Right cardiac atrium (tissue), 5 donors: ENCODE measurements at places on chromosomes 2 and 18. TPM values are rescaled to one million over a fixed set of nuclear protein-coding genes. Genes with fewer than 3 reads are reported as not detected.

The PLA2R1 gene
- total RNA-seq: 5.5 TPM

The ATP8B1 gene
- 7.5 TPM for total RNA-seq

The EFR3B gene
- total RNA-seq: 6.5 TPM

The TXNL4A gene
- total RNA-seq: 104 TPM

The SULT1C2 gene
- 2.4 TPM for total RNA-seq

The HMSD gene
- not detected for total RNA-seq

The OR6B2 gene
- total RNA-seq: not detected

The KLHL41 gene
- 82.1 TPM for total RNA-seq

The RAB6C gene
- not detected for total RNA-seq

The TTC31 gene
- total RNA-seq: 11.9 TPM

The IL1A gene
- total RNA-seq: not detected

The ARHGEF33 gene
- 0.31 TPM for total RNA-seq

The POTEI gene
- 2.9 TPM for total RNA-seq

The GREB1L gene
- total RNA-seq: 17.0 TPM

The FAM110C gene
- 7.3 TPM for total RNA-seq
